Neural crest cell (in vitro differentiated cells): ENCODE measurements at places on chromosomes 2 and 18. TPM values are rescaled to one million over a fixed set of nuclear protein-coding genes. Genes with fewer than 3 reads are reported as not detected.

The MC4R gene
- total RNA-seq: 0.19 TPM in 1 of 2 replicates, not detected in the other

The APLF gene
- 6.9 and 7.3 TPM in 2 replicates for total RNA-seq

The G6PC2 gene
- total RNA-seq: not detected in 2 replicates

The GPR155 gene
- 1.5 and 1.7 TPM in 2 replicates for total RNA-seq

The SPAG16 gene
- 28.8 and 29.0 TPM in 2 replicates for total RNA-seq

The ST8SIA5 gene
- total RNA-seq: 0.79 and 2.7 TPM in 2 replicates

The UPP2 gene
- not detected in 2 replicates for total RNA-seq

The WNT10A gene
- not detected in 2 replicates for total RNA-seq

DNA sequence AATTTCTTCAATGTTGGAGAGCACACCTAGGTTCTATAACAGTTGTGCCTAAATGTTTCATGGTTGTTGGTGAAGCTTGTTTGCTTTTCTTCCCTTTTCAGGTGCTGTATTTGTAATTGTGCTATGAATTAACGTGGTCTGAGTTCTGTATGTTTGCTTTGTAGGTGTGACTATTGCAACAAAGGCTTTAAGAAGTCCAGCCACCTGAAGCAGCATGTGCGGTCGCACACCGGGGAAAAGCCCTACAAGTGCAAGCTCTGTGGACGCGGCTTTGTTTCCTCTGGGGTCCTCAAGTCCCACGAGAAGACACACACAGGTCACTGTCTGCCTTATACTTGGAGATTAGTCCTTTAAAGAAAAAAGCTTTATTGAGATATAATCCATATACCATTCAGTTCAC is 91.2 kb downstream of the ZNF236 start:
- no peak for DNase-seq
- no peaks in the 10 kb centered on the region for H3K27me3 ChIP-seq
- H3K4me3 ChIP-seq: no peak overlapping the region
- no peaks in the 10 kb centered on the region for H3K4me1 ChIP-seq

DNA sequence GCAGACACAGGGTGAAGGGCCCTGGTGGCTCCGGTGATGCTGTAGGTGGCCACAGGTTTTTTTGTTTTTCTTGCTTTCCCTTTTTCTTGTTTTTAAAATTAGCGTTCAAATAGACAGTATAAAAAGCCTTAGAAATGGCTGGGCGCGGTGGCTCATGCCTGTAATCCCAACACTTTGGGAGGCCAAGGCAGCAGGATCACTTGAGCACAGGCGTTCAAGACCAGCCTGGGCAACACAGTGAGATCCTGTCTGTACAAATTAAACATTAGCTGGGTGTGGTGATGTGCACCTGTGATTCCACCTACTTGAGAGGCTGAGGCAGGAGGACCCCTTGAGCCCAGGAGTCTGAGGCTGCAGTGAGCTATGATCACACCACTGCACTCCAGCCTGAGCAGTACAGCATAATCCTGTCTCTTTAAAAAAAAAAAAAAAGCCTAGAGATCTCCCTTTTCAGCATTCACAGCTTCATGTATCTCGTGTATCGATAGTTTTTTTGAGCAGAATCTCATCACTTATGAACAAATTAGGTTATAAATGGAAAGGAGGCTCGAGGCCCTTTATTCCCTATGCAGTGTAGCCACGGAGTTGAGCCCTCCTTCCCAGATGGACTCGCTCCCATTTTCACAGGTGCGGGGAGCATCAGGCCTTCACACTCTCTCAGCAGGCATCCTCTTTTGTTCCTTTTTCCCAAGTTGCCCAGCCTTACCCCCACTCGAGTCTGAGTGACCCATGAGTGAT is 50.8 kb downstream of the EMILIN2 start:
- H3K4me1 ChIP-seq: peaks cover 9% of the 10 kb centered on the region
- H3K27me3 ChIP-seq: no peaks in the 10 kb centered on the region
- no peaks in the 10 kb centered on the region for H3K36me3 ChIP-seq
- no peak for DNase-seq

DNA sequence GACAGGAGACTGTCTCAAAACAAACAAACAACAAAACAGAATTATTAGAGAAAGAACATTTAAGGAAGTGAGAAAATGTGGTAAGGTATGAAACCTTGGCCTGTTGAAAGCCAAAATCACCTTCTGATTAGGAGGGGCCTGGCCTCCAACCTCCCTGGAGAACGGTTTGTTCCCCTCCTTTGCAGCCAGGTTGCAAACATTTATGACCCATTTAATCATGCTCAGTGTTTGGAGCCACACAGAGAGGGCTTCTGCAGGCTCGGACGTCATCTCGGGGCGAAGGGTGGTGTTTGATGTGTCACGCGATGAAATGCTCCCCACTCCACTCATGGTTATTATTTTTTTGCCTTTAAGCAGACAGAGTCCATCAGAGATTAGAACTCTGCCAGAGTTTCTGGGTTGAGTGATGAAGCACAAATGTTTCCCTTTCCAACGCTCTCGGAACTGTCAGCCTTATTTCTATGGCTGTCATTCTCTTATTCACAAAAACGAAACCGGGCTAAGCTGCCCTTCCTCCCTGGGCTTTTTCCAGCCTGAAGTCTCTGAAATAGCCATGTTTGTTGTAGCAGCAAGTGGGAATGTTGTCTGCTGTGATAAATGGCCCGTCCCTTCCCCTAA is 33.6 kb upstream of the ROCK2 start:
- no peaks in the 10 kb centered on the region for H3K36me3 ChIP-seq
- H3K4me1 ChIP-seq: peaks cover 53% of the 10 kb centered on the region
- peak overlapping the region; percentile 64 for H3K27ac ChIP-seq
- no peak for DNase-seq
- H3K27me3 ChIP-seq: no peaks in the 10 kb centered on the region

DNA sequence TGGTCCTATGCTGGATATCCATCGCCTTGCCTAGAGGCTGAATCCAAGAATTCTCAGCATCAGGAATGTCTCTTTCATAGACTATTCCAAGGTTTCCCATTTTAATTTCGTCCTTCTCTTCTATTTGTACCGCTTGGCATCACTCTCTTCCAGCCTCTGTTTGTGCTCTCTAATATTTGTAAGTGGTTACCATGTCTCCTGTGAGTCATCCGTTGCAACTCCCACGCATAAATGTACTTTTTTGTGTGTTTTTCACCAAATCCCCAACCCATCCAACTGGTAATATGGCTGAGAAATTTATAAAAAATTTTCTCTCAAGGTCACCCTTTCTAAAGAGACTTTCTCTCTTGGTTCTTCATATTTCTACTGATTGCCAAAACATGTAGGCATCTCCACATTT is 21.8 kb downstream of the COLEC12 start:
- no peak overlapping the region for H3K4me3 ChIP-seq
- peaks cover 20% of the 10 kb centered on the region for H3K4me1 ChIP-seq
- no peak for DNase-seq
- no peaks in the 10 kb centered on the region for H3K36me3 ChIP-seq

DNA sequence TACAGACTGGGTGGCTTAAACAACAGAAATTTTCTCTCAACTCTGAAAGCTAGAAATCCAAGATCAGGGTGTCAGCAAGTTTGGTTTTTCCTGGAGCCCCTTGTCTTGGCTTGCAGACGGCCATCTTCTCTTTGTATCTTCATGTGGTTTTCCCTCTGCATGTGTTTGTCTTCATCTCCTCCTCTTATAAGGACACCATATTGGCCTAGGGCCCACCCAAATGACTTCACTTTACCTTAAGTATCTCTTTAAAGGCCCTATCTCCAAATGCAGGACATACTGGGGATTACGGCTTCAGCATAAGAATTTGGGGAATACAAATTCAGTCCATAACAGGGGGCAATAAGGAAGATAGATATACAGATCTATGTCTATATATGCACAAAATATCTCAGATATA is 187.9 kb downstream of the MTCL1 start:
- no peak overlapping the region for H3K4me3 ChIP-seq
- no peaks in the 10 kb centered on the region for H3K36me3 ChIP-seq
- no peaks in the 10 kb centered on the region for H3K27me3 ChIP-seq
- peaks cover 12% of the 10 kb centered on the region for H3K4me1 ChIP-seq

GRCh38 chr2:177604271-177605065 is 211.9 kb downstream of the AGPS start:
- H3K27ac ChIP-seq: peak overlapping the region; percentile 65
- DNase-seq: peak; percentile 42
- H3K27me3 ChIP-seq: peaks cover 2% of the 10 kb centered on the region
- H3K4me1 ChIP-seq: peaks cover 36% of the 10 kb centered on the region
- peaks cover 4% of the 10 kb centered on the region for H3K36me3 ChIP-seq

DNA sequence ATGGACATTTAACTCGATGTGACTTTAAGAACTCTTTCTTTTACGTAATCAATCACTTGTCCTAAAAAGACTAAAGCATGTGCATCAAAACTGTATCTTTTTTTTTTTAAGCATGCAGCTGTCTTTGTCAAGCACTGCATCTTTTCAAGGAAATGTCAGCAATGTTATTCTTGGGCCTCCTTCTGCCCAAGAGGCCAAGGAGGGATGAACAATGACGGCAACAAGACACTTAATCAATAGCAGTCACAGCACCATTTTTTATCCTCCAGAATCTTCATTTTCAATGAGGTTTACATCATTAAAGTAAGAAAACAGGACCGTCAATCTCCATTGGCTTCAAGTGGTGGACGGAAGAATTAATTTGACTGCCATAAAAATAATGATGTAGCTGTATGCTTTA is 253.8 kb downstream of the AFF3 start:
- H3K36me3 ChIP-seq: no peaks in the 10 kb centered on the region
- no peaks in the 10 kb centered on the region for H3K27me3 ChIP-seq
- DNase-seq: no peak
- H3K27ac ChIP-seq: no peak overlapping the region

- no peak overlapping the region for H3K4me3 ChIP-seq
- no peak overlapping the region for H3K27ac ChIP-seq
- peaks cover 38% of the 10 kb centered on the region for H3K4me1 ChIP-seq
- H3K36me3 ChIP-seq: no peaks in the 10 kb centered on the region
- no peak for DNase-seq
Observed at GRCh38 chr2:86301009-86301408, 36.4 kb downstream of the REEP1 start.

DNA sequence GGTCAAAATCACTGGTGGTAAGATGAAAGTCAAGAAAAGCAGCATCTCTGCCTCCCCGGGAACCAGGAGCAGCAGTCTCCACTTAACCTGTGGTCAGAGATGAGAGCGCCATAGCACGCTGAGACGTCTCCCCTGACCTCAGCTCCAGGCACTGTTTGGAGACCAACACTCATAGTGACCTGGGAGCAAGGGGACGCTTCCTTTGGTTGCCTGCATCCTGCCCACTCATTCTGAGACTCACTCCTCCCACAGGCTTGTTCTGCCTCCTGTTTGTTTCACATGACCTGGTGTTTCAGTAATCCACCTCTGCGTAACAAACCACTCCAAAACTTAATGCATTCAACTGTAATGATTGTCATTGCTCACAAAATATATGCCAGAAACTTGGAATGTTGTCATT is 139.3 kb downstream of the ACOXL start:
- no peak for DNase-seq
- peaks cover 45% of the 10 kb centered on the region for H3K4me1 ChIP-seq
- H3K36me3 ChIP-seq: no peaks in the 10 kb centered on the region
- no peak overlapping the region for H3K27ac ChIP-seq
- peaks cover 14% of the 10 kb centered on the region for H3K27me3 ChIP-seq
- H3K4me3 ChIP-seq: no peak overlapping the region

GRCh38 chr2:113248997-113249770 is 29.5 kb downstream of the PAX8 start:
- H3K36me3 ChIP-seq: no peaks in the 10 kb centered on the region
- H3K4me3 ChIP-seq: no peak overlapping the region
- H3K4me1 ChIP-seq: peaks cover 18% of the 10 kb centered on the region
- peaks cover 9% of the 10 kb centered on the region for H3K27me3 ChIP-seq
- H3K27ac ChIP-seq: peak overlapping the region; percentile 38

- no peaks in the 10 kb centered on the region for H3K27me3 ChIP-seq
- H3K4me1 ChIP-seq: peaks cover 14% of the 10 kb centered on the region
- no peak overlapping the region for H3K27ac ChIP-seq
- H3K36me3 ChIP-seq: no peaks in the 10 kb centered on the region
Observed at GRCh38 chr2:220660277-220661145, 911.6 kb downstream of the EPHA4 start.

DNA sequence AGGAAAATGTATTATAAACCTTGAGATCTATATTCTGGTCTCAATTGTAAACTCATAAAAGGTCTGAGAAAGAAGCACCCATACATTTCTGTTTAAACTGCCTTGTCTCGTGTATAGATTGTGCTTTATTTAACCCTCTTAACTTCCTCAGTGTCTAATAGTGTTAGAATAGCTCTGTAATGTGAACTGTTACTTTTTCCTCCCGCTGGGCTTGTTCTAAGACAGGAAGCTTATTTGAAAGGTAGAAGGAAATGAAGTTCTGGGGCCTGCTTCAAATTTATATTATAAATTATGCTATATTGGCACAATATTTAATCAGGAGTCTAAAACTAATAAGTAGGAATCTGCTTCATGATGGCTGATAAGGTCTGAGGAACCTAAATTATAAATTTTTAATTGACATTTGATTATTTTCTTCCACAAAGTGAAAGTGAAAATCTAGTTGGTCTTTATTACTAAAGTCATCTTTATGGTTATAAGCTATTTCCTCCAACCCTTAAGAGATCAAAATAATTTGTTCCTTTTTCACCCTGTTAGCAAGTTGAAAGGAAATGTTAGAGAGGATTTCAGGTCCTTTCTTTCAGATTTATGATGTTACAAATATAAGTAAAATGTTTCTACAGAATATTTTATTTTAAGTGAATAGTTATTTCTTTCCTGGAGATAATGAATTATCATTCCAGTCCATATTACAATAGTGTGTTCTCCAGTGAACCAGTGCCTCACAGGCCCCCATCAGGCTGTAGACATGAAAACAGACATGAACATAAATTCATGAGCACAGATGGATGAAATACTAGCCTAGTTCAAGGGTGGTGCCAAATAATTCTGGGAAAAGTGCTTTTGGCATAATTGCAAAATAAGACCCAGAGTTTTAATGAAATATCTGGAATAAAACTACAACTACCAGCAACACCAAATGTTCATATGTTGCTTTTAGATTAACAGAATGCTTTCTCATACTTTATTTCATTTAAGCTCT is 7.9 kb downstream of the MFSD6 start:
- H3K4me3 ChIP-seq: no peak overlapping the region
- H3K4me1 ChIP-seq: no peaks in the 10 kb centered on the region
- H3K36me3 ChIP-seq: no peaks in the 10 kb centered on the region
- no peak overlapping the region for H3K27ac ChIP-seq
- H3K27me3 ChIP-seq: peaks cover 28% of the 10 kb centered on the region
- DNase-seq: no peak

DNA sequence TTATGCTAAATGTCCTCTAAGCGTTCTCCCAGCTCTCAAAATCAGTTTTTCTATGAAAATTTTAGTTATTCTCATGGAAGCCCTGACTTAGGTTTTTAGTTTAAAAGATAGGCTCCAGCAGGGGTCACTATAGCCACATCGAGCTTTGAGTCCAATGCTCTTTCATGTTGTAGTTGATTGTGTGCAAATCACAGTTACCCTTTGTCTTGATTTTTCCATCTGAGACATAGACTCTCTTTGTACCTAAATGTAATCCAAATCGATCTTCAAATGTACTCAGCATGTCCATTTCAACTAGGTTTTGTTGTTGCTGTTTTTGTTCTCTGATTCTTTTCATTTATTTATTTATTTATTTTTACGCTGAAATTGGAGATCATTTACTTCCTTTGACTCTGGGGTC is 26.4 kb upstream of the MSTN start:
- H3K27me3 ChIP-seq: no peaks in the 10 kb centered on the region
- no peak overlapping the region for H3K27ac ChIP-seq
- no peaks in the 10 kb centered on the region for H3K4me1 ChIP-seq
- H3K4me3 ChIP-seq: no peak overlapping the region
- H3K36me3 ChIP-seq: no peaks in the 10 kb centered on the region
